ENCODE measurements at places on chromosomes 3 and 15. TPM values are rescaled to one million over a fixed set of nuclear protein-coding genes. Genes with fewer than 3 reads are reported as not detected.

Gene SNX33
- total RNA-seq, result 23.8 TPM

DNA sequence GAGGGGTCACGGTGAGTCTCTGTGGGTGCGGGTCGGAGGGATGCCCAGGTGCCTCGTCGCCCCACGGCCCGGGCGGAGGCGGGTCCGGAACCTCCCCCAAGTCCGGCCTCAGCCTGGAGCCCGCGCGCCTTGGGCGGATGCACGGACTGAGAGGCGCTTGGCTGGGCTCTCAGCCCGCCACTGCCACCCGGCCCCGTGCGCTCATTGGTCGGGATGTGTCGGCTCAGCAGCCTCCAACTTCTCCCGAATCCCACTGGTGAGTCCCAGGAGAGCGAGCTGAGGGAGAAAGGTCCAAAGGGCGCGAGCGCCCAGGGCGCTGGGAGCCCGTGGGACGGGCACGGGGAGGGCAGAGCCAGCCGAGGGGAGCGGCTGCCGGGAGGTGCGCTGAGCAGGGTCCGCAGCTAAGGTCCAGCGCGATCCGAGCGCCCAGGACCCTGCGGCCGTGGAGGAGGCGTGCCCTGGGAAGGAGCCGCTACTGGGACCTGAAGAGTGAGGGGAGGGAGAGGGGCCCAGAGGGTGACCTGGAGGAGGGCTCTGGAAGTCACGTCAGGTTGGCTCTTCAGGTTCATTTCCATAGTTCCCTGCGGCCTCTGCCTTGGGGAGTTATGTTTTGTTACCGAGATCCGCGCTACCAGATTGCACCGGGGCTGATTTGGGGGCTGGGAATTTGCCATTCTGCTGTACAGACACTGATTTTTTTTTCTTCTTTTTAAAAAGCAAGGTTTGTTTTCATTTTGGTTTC, at the start of gene MME:
TSS of gene MME (plus strand) at position 574 of the 742 bp plus-strand sequence. CDS start 3,849 bp downstream, outside the sequence.
- peak; percentile 82 for DNase-seq

DNA sequence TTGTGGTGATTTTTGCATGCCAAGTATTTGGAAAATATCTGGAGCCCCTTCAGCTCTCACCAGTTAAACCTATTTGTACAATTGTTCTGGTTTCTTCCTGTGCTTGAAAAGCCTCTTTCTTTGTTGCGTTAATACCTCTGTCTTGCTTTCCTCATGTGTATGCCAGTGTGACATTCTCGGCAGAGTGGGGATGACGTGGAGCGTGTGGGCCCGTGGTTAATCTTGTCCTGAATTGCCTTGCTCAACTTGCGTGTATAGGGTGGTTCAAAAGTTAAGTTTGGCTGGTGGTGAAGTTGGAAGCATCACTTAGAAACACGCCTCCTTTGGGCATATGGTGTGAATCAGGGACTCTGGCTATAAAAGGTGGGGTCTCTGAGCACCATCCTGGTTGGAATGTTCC, 67.1 kb downstream of the IGF1R start:
- no peak for DNase-seq

DNA sequence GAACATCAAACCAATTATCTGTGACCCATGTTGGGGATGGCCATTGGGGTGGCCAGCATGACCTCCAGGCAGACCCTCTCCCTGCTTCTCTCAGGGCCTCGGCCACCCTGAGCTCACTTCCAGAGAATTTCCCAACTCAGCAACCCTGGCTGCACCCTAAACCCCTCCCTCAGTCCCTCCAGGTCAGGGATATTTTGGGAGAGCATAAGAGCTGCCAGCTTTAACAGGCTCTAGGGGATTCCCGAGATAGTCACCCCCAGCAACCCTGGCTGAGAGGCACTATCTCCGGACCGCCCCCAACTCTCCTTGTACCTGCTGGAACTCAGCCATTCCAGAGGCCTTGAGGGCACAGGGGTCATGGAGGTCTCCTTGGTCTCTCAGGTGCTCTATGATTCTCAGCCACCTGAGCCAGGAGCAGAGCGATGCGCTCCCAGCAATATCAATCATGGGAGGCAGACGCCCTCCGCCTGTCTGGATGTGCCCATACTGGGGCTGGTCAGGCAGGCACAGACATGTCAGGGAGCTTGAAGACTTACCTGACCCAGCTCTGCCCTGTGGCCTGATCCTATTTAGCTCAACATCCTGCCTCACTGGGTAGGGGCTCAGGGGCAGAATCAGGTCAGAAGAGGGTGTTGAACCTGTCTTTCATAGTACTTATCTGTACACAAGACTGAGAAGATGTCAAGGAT, 34.9 kb upstream of the CILP start:
- no peak for DNase-seq

GRCh38 chr15:42507514-42507913, 12.1 kb downstream of the SNAP23 start:
- DNase-seq, result no peak

Gene TUSC7
- total RNA-seq, result not detected

GRCh38 chr3:20645340-20645739, 459.3 kb upstream of the SGO1 start:
- no peak for DNase-seq

- peak; percentile 70 for DNase-seq
These were observed 101.0 kb downstream of the MYLK start for GRCh38 chr3:123783050-123783689.

Gene MEX3B
- total RNA-seq, result 6.4 TPM

Gene IGSF10
- total RNA-seq, result 0.97 TPM

Gene RTP3
- 0.43 TPM for total RNA-seq

Gene CCDC71
- 22.9 TPM for total RNA-seq

Gene C15orf62
- under 0.01 TPM for total RNA-seq

- DNase-seq, result no peak
These were observed 119.1 kb downstream of the FAM43A start for GRCh38 chr3:194804796-194805195.

Gene RHCG
- not detected for total RNA-seq

DNA sequence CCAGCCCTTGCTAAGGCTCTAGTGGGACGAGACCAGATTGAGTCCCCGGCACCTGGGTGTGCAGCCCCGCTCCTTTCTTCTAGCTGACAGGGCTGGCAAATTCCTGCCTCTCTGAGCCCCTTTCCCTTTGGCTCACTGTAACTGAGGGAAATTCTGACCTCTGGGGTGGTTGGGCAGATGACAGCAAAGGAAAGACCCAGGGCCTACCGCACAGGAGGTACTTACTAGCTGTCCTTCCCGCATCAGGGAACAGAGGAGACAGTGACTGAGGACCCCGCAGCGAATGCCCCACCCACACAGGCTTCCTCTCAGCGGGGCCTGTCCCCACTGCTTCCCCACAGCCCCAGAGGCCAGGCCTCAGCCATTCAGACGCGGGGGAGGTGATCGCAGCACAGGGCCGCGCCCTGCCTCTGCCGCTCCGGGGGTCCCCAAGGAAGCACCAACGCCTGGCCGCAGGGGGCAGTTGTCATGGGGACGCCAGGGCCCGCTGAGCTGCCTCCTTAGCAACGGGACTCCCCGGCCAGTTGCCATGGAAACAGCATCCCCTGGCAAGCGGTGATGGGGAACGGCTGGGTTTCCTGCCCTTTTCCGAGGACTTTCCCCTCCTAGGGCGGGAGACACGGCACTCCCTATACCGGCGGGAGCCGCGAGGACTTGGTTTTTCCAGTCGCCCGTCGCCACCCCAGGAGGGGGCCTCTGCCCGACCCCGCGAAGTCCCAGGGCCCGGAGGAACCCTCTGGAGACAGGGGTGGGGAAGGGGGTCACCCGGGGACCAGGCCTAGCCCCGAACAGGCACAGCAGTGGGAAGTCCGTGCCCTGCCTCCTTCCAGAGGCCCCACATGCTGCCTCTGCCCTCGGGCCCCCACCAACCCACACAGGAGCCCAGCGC, 50.1 kb downstream of the HCN4 start:
- no peak for DNase-seq

DNA sequence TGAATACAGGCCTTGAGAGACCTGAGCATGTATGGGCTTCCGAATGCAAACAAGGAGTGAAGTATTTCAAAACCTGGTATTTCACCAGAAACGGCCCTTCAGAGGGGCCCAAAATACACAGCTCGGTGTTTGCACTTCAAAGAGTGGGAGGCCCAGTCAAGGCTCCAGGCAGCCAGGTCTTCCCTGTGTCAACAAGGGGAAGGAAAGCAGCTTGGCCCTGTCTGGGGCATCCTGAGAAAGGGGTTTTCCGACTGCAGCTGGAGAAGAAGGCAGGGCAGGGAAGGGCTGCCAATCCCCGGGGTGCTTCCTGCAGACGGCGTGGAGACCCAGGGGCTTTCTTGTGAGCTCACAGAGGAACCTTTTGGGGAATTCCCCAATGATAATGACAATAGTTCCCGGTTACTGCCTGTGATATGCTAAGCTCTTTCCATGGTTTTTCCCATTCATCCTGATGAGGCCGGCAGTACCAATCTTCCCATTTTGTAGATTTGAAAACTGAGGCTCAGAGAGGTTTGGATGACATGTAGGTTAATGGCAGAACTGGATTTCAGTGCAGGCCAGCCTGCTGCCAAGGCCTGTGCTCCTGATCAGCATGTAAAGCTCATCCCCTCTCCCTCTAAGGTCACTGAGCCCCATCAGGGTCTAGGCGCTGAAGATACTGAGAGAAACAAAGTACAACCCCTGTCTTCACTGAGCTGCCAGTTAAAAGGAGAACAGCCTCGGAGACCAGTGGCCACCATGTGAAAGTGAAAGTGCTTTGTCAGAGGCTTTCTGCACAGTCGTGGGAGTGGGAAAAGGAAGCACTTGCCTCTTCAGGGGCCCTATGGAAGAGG, 43.0 kb upstream of the TLE3 start:
- DNase-seq, result peak; percentile 70

Gene DTX3L
- total RNA-seq, result 25.1 TPM

DNA sequence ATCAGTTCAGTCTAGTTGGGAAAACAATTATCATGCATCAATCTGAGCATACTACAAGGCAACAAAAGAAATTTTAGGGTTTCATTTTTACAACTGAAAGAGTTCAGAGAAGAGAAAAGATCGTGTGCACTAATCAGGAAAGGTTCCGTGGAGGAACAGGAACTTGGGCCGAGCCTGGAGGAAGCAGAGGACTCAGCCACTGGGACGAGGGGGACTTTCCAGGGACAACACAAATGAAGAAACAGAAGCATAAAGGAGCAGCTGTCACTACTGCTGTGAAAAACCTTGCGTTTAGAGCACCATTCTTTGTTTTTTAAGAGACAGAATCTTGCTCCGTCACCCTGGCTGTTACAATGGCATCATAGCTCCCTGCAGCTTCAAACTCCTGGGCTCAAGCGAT, 60.5 kb downstream of the MYO1E start:
- no peak for DNase-seq

DNA sequence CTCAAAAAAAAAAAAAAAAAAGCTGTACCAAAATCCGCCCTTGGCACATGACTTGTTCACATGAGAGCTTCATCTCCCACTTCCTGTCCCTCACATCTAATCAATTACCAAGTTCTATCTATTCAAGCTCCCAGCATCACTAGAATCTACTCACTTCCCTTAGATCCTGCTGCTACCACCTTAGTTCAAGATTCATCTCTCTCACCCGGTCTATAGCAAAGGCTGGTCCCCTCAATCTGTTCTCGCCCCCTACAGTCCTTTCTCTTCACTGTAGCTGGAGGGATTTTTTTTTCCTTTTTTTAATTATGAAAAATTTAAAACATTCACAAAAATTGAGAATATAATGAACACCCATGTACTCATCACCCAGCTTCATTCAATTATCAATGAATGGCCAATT, 16.7 kb upstream of the GPR160 start:
- DNase-seq, result no peak

Gene A4GNT
- total RNA-seq, result not detected

Gene ZXDC
- total RNA-seq, result 17.7 TPM
